ENCODE measurements at places on chromosomes 7 and 10.

- peak; percentile 85 for DNase-seq
These were observed 34.4 kb downstream of the UBTD1 start for GRCh38 chr10:97532935-97533671.

- DNase-seq, result no peak
These were observed 233.0 kb downstream of the WDR11 start for GRCh38 chr10:121084016-121084674.

DNA sequence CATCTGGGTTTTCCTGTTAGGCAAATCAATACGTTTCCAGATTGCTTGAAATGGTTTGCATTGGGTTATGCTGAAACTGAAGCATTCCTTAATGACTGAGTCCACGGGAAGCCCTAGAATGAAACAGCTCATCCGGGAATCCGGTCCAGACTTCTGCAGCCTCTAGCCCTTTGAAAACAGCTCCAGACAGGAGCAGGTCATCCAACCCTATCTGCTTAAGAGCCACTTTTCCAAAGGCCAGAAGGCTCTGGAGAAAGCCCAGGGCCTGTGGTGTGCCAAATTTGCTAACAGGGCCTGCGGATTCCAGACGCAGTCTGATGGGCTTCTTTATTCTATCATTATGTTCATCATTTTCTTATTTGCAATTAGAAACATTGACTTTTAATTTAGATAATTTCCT is 265.4 kb downstream of the SKIDA1 start:
- no peak for DNase-seq

GRCh38 chr7:69663911-69664832 is 65.9 kb downstream of the AUTS2 start:
- no peak for DNase-seq

- no peak for DNase-seq
These were observed 2.8 kb upstream of the TMEM229A start for GRCh38 chr7:124035706-124036105.

DNA sequence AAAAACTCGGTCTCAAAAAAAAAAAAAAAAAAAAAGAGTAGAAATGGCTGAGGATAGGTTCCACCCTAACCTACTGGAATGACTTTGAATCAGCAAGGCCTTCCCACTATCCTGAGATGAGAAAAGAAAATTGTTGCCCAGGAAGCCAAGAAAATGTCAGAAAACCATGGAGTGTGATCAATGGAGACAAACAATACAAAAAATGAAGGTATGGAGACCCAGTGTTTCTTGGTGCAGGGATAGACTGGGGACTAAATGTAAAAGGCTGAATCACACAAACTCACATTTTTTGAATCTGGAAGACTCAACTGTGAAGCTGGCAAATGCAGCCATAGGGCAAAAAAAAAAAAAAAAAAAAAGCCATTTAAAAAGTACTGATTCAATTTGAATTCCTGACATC is 364.3 kb upstream of the ANKRD30A start:
- DNase-seq, result no peak

GRCh38 chr10:550665-551372 is 138.6 kb downstream of the DIP2C start:
- no peak for DNase-seq

GRCh38 chr7:86470763-86471162 is 172.9 kb upstream of the GRM3 start:
- no peak for DNase-seq
